Colonic mucosa (tissue), 4 donors: ENCODE measurements at places on chromosomes 5 and 9. TPM values are rescaled to one million over a fixed set of nuclear protein-coding genes. Genes with fewer than 3 reads are reported as not detected.
A peak's percentile ranks its signal among the peaks of the same experiment; 100 is the strongest.

DNA sequence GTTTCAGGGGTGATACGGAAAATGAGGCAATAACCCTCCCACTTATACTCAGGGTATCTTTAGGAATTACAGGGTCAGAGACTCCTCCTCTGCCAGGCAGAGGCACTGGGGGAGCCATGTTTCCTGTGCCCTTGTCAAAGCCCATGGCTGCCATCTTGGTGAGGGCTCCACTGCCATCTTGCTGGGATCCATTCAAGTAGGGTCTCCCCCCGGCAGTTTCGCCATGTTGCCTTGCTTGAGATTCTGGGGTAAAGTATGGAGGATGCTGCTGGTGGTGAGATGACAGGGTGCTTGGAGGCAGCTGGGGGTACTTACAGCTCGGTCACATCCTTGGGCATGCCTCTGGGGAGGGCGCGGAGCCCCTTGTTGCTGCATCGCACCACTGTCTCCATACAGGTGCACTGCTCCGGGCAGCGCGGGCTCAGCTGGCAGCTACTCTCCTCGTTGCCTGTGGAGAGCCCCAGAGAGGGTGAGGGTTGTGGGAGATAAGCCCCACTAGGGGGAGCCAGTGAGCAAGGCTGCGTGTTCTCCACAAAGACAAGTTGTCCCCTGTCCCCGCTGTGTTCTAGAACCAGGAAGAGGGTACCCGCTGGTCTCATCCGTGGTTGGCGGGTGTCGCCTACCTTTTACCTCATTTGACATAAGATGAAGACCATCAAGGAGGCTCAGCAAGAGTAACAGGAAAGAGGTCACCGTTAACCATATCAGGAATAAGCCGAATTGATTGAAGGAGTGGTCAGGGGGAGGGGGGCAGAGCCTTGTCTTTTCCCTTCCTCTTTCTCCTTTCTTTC lies 169.0 kb upstream of the PANK3 start:
- H3K4me1 ChIP-seq, result no peaks in the 10 kb centered on the region
- H3K27me3 ChIP-seq, result no peaks in the 10 kb centered on the region
- peak; percentile 45 for DNase-seq
- no peaks in the 10 kb centered on the region for H3K36me3 ChIP-seq

Gene DOCK8
- 5.8 TPM for total RNA-seq

Gene PCDHB4
- total RNA-seq, result 0.96 TPM

DNA sequence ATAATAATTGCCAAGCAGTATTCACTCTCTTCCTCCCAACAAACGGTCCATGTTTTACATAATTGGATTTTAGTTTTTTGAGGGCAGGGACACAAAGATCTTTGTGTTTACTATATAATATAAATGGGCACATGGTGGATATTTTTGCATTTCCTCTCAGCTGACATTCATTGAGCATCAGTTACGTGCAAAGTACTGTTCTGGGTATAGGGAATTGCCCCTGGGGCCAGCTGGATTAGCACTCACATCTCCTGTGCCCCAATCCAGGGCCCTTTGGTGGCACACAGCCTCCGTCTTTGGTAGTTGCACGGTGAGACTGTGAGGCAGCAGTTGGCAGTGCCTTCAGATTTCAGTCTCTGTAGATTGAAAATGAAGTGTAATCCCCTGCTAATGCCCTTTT lies 1.6 kb downstream of the TDRD7 start:
- no peak overlapping the region for H3K4me3 ChIP-seq
- DNase-seq, result no peak
- H3K36me3 ChIP-seq, result no peaks in the 10 kb centered on the region
- peak overlapping the region; percentile 88 for H3K27ac ChIP-seq
- H3K27me3 ChIP-seq, result no peaks in the 10 kb centered on the region
- peaks cover 13% of the 10 kb centered on the region for H3K4me1 ChIP-seq

DNA sequence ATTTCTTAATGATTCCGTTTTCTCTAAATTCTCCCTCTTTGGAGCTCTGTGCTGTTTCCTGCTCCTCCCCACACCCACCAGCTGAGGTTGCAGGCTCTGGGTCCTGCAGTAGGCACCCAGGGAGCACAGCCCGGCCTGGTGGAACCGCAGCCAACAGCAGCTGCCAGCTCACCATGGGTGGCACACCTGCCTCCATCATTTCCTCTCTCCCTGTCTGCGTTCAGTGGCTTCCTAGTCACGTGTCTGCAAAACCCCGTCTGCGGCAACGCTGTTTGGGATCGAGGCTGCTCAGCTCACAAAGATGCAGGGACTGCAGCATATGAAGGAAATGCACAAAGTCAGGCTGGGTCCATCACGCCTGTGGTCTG lies 367.8 kb downstream of the IRX2 start:
- no peaks in the 10 kb centered on the region for H3K27me3 ChIP-seq
- H3K27ac ChIP-seq, result no peak overlapping the region
- no peaks in the 10 kb centered on the region for H3K36me3 ChIP-seq
- no peak for DNase-seq

GRCh38 chr9:35904338-35904737 lies 1.7 kb upstream of the HRCT1 start:
- H3K27ac ChIP-seq, result peak overlapping the region; percentile 94
- H3K27me3 ChIP-seq, result no peaks in the 10 kb centered on the region
- DNase-seq, result no peak
- no peaks in the 10 kb centered on the region for H3K36me3 ChIP-seq
- H3K4me1 ChIP-seq, result peaks cover 37% of the 10 kb centered on the region

Gene SLIT3
- 7.6 TPM for total RNA-seq

- H3K27ac ChIP-seq, result no peak overlapping the region
- no peaks in the 10 kb centered on the region for H3K4me1 ChIP-seq
- no peak overlapping the region for H3K4me3 ChIP-seq
- H3K27me3 ChIP-seq, result no peaks in the 10 kb centered on the region
- no peak for DNase-seq
Observed at GRCh38 chr5:72270037-72270436, 50.0 kb downstream of the MRPS27 start.
